ENCODE measurements at places on chromosomes 13 and 19. TPM values are rescaled to one million over a fixed set of nuclear protein-coding genes. Genes with fewer than 3 reads are reported as not detected.

CEACAM19 gene
- total RNA-seq: 3.9 TPM

RYR1 gene
- total RNA-seq: 0.13 TPM

ZNF430 gene
- 4.3 TPM for total RNA-seq

PCDH20 gene
- total RNA-seq: 3.3 TPM

CLDN10 gene
- total RNA-seq: 4.9 TPM

SIGLEC12 gene
- total RNA-seq: not detected

PAK4 gene
- 28.9 TPM for total RNA-seq

CEACAM5 gene
- not detected for total RNA-seq

TICAM1 gene
- total RNA-seq: 7.7 TPM

PRR20E gene
- total RNA-seq: not detected

SPATA13 gene
- total RNA-seq: 2.4 TPM

HIF3A gene
- 44.5 TPM for total RNA-seq

SPTBN4 gene
- total RNA-seq: 0.38 TPM

TEX101 gene
- total RNA-seq: not detected
